ENCODE measurements at places on chromosomes 4 and X.

DNA sequence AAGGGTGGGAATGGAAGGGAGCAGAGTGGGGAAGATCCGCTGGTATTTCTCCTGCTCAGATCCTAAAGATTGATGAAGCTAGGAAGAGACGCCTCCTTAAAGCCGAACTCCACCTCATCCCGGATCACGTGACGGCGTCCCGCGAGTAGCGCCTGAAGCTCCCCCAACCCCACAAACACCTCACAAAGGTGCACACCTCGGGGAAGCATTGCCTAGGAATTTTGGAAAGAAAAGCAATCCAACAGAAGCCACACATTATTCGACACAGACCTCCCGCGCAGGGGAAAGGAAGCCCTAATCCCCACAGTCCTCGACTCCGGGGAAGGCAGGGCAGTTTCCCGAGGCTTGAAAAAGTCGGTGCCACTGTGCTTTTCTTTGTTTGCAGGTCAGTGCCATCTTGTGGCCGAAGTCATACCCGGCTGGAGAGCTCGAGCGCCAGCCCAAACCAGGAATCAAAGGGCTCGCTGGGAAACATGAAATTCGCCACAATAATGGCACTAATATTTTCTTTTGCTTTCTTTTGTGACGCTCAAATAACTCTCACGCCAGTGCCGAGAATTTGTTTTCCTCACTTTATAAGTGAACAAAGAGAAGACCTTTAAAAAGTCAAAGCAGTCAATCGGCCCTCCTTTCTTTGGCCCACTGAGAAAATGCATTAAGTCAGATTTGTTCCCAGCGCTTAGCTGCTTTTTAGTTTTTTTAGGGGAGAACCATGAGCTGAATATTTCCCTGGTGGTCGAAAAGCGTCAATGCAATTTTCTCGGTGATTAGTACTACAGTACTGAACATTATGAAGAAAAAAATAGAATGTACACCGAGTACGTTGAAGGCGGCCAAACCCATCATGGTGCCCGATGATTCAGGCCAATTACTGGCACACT lies at the start of gene NPY1R:
NPY1R (minus strand) TSS at position 71 of the 881 bp plus-strand sequence. CDS start 6,042 bp downstream, outside the sequence.
- DNase-seq = peak; percentile 29

- no peak for DNase-seq
These were observed 65.4 kb downstream of the APBB2 start for GRCh38 chr4:41148931-41149330.

GRCh38 chrX:115332832-115333231 lies 43.3 kb downstream of the LUZP4 start:
- no peak for DNase-seq

- DNase-seq = peak; percentile 10
These were observed at the start of gene TRAM1L1 for GRCh38 chr4:117084866-117085701. Gene TRAM1L1 (minus strand): TSS chr4:117085576. CDS start chr4:117085393, 183 bp downstream.

DNA sequence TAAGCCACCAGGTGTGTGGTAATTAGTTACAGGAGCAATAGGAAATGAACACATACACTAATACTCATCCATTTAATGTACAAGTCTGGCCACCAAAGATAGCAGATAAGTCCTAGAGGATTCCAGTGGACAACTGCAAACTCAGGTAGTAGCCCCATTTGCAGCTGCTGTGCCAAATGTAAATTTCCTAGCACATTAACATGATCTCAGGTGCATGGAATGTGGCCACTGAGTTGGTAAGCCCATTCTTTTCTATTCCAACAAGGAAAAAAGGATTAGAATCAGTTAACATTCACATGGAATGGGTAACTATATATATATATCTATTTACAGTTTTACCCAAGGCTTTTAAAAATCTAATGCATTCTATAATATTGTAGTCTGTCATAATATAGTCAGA lies 23.3 kb upstream of the FRAS1 start:
- no peak for DNase-seq

DNA sequence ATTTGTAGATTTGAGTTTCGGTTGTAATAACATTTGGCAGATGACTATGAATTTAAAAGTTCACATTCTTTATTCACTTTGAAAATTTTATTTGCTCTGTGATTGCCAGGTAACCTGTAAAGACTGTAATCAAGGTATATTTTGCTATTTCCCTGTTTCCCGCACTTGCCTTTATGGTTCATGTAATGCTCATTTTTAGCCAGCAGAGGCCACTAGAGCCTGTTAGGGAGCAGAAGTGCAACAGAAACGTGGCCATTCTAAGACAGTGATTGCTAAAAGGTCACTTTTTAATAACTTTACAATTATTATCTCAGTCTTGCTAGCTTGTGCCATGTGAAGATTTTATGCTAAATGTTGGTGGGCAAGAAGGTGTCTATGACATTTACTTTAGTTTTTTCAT lies 12.4 kb downstream of the YIPF6 start:
- no peak for DNase-seq

DNA sequence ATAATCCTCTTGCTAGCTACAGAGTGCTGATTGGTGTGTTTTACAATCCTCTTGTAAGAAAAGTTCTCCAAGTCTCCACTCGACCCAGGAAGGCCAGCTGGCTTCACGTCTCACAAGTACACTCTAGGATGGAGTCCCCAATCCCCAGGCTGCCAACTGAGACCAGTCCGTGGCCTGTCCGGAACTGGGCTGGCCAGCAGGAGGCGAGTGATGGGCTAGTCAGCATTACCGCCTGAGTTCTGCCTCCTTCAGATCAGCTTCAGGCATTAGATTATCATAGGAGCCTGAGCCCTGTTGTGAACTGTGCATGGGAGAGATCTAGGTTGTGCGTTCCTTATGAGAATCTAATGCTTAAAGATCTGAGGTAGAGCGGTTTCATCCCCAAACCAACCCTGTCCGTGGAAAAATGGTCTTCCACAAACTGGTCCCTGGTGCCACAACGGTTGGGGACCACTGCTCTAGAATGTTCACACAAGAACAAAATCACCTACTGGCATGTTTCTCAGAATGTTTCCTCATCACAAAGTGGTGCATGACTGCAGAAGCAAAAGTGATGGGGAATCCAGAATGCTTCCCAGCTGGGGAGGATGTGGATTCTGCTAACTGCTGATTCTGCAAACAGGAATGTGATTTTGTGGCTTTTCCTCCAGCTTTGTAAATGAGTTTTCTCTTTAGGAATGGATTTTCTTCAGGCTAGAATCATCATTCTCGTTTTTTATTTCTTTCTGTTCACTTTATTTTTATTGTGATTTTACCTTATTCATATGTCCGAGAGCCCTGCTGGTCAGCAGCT lies 40.9 kb downstream of the SEPTIN11 start:
- no peak for DNase-seq

- DNase-seq = no peak
These were observed 60.7 kb upstream of the DHRSX start for GRCh38 chrX:2561456-2561855.

GRCh38 chr4:146842876-146843275 lies 102.8 kb downstream of the TTC29 start:
- no peak for DNase-seq

DNA sequence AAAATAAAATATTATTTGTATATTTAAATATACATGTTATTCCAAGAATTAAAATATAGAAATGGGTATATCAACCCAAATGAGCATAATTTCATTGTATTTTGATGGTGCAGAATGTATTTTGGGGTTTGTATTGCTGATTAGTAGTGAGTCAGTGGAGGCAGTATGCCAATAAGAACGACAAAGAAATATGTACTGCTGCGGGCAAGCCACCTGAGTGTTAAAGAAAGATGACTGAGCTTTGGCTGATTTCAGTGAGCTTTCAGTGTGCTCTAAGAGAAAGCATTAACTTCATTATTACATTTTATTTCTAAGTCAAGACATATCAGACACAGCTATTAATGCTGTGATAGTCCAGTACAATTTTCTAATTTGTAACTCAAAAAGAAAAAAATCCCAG lies 297.8 kb downstream of the ANK2 start:
- DNase-seq = no peak

DNA sequence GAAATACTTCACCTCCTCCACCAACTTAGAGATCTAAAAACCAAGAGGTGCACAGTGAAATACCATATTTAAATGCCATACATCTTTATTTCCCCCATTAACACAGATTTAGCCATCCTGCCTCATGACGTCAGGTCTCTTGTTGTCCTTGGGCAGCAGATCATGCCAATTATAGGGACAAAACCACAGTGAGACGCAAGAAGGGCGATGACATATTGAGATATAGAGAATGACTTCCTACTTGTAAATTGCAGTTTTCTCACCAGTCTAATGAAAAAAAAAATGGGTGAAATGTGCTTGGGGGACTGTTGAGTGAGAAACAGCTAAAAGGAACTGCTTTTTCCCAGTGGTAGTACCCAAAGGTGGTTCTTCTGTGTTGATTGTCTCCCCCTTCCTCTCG lies 24.3 kb downstream of the RS1 start:
- no peak for DNase-seq
